ENCODE measurements at places on chromosomes 1 and 21.

- DNase-seq, result no peak
These were observed 18.7 kb upstream of the SLAMF1 start for GRCh38 chr1:160665330-160666078.

DNA sequence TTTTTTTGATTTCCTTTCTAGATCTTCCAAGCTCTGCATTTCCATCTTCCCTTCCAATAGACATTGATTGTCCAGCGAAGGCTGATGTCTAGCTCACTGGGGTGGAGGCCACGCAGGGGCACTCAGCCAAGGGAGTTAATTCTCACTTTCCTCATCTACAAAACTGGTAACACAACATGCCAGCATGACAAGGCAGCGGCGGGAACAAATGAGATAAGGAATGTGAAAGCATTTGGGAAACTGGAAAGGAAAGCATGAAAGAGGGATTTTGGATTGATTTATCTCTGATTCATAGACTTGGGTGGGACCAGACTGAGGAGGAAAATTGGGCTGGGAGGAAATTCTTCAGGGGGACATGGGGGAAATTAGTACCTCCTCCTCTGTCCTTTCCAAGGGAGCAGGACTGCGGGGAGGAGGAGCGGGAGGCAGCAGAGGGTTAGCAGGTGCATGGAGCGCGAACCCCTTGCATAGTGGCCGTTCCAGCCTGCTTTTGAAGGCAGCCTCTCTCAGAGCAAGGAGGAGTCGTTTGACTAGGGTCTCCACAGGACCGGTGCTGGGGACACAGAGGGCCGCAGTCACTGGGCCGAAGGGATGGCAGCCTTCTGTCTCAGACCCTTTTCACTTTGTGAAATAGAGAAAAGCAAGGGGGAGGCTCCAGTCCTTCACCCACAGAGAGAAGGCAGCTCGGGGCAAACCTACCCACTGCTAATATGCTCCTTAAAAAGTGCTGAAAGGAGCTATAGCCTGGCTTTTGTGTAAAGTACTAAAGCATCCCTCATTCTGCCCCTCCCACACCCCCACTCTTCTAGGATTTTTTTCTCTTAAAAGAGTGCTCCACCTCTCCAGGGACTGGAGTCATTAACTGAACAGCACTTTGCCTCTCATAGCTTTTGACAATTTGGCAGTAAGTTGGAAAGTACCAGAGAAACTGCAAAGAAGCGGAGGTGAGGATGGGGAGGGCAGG is 89.2 kb downstream of the PLXNA2 start:
- peak; percentile 29 for DNase-seq

DNA sequence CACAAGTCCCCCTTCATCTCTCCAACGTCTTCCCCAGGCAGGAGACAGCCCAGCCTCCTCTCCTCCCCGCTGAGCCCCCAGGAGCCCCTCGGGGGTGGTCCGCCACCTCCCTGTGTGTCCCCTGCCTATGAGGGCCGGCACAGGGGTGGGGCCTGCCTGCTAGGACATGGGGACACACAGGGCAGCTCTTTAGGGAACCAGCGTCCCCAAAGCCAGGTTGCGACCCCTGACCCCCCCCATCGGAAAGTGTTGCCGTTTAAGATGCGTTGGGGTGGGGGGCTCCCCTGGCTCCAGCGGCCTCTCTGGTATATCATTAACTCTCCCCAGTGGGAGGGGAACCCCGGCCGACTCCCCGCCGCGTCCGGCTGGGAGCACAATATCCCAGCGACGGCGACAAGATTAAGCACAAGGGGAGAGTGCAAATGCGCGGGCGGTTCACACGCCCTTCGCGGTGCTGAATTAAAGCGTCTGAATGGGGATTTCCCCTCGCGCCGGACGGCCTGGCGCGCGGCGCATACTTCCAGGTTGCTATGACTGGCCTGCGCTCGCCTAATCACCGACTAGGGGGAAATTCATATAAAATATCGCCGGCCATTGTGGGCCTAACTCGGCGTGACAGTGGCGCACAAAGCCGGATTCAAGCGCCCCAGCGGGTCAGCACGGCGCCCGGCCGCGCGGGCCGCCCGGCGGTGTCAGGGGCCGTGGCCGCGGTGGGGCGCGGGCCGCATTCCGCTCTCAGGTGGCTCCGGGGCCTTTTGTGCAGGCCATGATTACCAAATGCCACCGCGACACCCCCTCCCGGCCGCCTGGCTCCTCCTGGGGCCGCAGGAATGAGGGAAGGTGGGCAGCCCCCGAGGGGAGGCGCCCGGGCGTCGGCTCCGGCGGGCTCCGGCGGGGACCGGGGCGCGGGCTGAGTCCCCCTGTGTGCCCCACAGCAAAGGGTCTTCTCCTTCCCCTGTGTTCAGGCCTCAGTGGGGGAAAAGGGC is 30.9 kb downstream of the WNT3A start:
- no peak for DNase-seq

GRCh38 chr1:226948480-226948879 is 8.4 kb downstream of the COQ8A start:
- no peak for DNase-seq

- DNase-seq, result no peak
These were observed 38.7 kb downstream of the GNPAT start for GRCh38 chr1:231279683-231280082.

GRCh38 chr21:30689822-30690221 is 28.8 kb downstream of the KRTAP21-3 start:
- DNase-seq, result no peak

DNA sequence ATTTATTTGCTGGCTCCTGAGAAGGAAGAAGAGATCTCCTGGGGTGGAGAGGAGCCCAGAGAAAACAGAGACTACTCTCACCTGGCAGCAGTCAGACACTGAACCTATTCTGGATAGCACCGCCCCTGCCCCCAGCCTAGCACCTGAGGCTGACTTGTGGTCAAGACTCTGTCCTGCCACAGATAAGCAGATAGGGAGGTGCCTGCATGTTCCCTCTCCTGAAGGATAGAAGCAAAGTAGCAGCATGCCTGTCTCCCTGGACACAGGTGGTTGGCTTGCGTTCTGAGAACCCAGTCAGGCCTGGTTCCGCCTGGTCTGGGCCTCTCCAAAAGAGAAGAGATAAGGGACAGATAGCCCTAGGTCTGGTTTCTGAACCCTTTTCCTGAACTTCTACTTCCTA is 1.3 kb upstream of the EFNA3 start:
- DNase-seq, result no peak

- DNase-seq, result no peak
These were observed 146.0 kb downstream of the PEX14 start for GRCh38 chr1:10620776-10621175.

GRCh38 chr1:59116920-59117542 is 179.9 kb upstream of the FGGY start:
- peak; percentile 63 for DNase-seq

- no peak for DNase-seq
These were observed 81.0 kb downstream of the PDE9A start for GRCh38 chr21:42734323-42734971.

- DNase-seq, result no peak
These were observed 67.5 kb downstream of the SPAG17 start for GRCh38 chr1:118117521-118117920.

DNA sequence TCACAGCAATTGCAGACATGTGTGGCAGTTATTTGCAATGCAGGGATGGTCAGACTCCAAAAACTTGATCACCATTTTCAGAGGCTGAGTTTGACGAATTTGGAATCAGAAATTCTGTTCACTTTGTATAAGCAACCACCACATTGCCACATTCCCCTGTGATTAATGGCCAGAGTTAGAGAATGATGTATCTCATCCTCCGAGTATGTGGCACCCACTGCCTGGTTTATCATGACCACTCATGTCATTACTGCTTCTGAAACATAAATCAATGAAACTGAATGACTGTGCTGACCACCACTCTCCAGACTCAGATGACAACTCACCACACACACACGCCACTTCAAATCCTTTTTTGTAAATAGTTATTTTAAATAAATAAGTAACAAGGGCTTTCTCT is 66.6 kb upstream of the CACHD1 start:
- peak; percentile 82 for DNase-seq

DNA sequence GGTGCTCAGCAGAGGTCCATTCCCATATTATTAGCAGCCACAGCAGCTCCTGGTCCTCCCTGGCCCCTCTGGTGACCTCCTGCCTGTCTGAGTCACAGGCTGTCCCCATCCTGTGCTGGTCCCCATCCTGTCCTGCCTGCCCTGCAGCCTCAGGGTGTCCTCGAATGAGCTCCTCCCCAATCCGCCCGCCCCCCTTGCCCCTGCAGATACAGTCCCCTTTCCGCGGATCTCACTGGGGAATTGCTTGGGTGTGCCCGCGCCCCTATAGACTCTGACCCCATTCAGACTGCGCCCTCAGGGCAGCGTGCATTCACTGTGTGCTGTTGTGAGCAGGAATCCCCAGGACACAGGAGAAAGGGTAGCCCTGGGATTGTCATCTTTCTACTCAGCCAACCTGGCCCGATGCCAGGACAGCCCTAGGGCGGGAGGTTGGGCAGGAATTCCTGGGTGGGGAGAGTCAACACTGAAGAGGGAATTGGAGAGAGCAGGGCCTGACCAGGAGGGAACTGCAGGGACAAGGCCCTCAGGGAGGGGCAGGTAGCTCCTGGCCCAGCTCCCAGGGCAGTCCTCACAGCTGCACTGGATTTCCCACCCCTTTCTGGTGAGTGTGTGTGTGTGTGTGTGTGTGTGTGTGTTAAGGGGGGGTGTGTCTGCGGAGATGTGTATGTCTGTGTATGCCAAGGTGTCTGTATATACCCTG is 1.1 kb upstream of the GUCA2A start:
- DNase-seq, result peak; percentile 38

- no peak for DNase-seq
These were observed 27.2 kb upstream of the TSPEAR start for GRCh38 chr21:44738621-44739020.

DNA sequence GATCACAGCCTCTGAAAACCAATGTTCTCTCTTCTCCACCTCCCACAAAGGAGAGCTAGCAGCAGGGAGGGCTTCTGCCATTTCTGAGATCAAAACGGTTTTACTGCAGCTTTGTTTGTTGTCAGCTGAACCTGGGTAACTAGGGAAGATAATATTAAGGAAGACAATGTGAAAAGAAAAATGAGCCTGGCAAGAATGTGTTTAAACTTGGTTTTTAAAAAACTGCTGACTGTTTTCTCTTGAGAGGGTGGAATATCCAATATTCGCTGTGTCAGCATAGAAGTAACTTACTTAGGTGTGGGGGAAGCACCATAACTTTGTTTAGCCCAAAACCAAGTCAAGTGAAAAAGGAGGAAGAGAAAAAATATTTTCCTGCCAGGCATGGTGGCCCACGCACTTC is 35.8 kb upstream of the TDRD10 start:
- DNase-seq, result no peak

GRCh38 chr1:242428399-242429190 is 95.9 kb downstream of the PLD5 start:
- DNase-seq, result no peak

DNA sequence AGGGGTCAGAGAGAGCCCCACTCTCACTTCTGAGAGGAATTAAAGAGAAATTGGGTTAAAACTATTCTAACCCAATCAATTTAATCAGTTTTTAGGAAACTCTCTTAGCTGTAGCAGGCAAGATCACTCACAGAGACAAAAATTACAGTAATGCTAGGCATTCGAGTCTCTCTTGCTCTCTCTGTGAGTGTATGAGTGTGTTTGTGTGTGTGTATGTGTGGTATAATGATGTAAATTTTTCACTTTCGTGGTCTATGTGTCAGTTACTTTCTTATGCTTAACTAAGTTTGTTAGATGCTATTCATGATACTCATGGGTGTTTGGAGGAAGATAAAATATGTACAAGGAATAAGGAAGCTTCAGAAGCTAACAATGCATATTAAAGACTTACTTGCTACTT is 131.3 kb downstream of the FASLG start:
- DNase-seq, result peak; percentile 71

- DNase-seq, result no peak
These were observed 146.2 kb downstream of the C1orf21 start for GRCh38 chr1:184533049-184533448.

- DNase-seq, result peak; percentile 42
These were observed 76.1 kb downstream of the CD58 start for GRCh38 chr1:116494745-116495144.

DNA sequence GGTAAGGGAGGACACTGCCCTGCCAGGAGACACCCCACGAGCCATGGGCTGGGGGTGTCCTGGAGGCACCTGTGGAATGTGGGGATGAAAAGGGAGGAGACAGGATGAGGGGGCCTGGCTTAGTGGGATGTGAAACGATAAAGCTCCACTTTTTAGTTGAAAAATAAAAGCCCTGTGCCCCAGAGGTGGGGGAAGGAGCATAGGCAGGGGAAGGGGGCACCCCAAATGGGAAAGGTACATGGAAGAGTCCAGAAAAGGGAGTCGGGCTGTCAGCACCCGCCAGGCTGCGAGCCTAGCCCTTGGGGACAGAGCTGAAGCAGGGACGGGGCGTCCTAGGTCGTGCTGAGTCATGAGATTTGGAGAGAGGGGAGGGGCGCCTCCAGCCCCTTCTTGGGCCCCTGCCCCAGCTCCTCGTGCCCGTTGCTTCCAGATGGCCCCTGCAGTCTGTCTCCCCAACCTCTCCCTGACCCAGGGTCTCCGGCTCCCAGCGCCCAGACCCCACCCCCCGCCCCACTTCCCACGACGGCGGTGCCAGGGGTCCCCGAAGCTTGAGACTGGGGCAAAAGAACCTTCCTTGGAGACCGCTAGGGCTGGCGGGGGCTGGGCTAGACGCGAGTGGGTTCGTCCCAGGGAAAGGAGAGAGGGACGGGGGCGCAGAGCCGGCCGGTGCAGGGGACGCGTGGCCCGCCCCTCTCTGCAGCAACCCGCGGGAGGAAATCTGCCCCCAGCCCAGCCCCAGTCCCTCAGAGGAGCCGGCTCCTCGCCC is 795 bp downstream of the SYT2 start:
- no peak for DNase-seq

Measured in astrocyte (in vitro differentiated cells and primary cell).